Chondrocyte (in vitro differentiated cells): ENCODE measurements at places on chromosomes 11 and 22.

GRCh38 chr11:26676641-26677040 is 45.2 kb downstream of the SLC5A12 start:
- no peak for DNase-seq

DNA sequence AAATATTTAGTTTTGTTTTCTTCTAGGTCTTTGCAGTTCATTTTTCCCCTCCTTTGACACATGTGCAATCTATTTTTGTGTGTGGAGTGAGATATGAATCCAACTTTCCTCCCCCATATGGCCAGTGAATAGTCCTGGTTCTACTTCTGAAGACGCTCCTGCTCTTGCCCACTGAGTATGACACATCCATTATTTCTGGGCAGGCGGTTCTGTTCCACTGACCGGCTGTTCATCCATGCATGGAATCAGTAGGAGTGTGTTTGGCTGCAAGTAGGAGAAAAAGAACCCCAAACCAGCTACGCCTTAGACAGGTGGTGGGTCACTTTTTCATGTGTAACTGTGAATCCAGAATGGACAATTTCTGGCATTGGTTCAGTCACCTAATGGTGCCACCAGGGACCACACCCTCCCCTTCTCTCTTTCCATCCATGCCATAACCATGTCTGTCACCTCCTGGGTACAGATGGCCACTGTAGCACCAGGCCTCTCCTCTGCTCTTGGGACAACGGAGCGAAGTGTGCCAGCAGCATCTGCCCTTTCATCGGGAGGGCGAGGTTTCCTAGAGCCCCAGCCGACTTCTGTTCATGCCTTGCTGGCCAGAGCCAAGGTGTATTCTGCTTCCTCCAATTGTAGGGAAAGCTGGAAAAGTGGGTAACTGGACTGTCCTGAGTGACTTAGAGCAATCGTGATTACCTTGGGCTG is 67.4 kb upstream of the SLC22A12 start:
- no peak for DNase-seq

DNA sequence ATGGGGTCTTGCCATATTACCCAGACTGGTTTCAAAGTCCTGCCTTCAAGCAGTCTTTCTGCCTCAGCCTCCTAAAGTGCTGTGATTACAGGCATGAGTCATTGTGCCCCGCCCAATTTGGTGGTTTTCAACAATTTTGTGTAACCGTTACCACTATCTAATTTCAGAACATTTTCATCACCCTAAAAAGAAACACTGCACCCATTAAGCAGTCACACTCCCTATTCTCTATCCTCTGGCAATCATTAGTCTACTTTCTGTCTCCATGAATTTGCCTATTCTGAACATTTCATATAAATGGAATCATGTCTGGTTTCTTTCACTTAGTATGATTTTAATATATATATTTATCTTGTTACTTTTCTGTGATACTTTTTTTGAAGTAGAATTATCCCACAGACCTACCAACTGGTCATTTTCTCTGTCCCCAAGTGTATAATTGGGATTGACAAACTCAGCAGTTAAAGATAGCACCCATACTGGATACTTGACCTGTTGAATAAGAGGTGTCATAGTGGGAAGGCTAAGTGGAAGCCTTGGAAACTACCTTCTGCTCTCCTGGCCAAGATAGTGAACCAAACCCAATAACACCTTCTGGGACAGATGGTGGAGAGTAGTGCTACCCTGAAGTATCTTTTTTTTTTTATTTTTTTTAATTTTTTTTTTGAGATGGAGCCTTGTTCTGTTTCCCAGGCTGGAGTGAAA is 64.8 kb downstream of the STIM1 start:
- DNase-seq = no peak

- peak; percentile 40 for DNase-seq
Observed at GRCh38 chr11:47258317-47258902, 614 bp downstream of the NR1H3 start.
